ENCODE measurements at places on chromosomes 13 and 19.

GRCh38 chr13:109760402-109760801, 26.0 kb downstream of the IRS2 start:
- DNase-seq: no peak

DNA sequence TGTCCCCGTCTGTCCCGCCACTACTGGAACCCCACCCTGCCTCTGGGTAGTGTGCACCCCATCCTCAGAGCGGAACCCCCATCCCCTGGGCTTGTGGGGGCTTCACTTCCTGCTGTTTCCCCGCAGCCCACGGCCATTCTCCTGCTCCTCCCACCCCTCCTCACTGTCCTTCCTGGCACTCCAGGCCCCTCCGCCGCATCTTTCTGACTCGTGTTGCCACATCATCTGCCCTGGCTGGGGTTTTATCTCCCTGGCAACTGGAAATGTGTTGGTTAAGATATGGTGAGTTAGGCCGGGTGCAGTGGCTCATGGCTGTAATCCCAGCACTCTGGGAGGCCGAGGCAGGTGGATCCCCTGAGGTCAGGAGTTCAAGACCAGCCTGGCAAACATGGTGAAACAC, 37.3 kb downstream of the KDM4B start:
- no peak for DNase-seq

DNA sequence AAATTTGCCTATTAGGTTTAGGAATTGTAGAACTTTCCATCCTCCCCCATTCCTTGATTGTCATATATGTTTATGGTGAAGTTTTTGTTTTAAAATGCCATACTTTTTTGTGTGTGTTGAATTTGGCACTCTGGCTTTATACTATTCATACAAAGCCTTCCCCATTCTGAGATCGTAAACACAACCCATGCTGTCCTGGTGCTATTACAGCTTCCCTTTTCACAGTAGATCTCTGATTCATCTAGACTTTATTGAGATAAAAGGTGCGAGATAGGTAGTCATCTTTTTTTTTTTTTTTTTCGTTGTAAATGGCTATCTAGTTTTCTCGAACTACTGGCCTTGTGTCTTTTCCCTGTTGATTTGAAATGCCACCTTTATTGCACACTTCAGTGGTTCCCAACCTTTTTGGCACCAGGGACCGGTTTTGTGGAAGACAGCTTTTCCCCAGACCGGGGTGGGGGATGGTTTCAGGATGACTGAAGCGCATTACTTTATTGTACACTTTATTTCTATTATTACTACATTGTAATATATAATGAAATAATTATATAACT, 94.6 kb downstream of the LRCH1 start:
- no peak for DNase-seq

DNA sequence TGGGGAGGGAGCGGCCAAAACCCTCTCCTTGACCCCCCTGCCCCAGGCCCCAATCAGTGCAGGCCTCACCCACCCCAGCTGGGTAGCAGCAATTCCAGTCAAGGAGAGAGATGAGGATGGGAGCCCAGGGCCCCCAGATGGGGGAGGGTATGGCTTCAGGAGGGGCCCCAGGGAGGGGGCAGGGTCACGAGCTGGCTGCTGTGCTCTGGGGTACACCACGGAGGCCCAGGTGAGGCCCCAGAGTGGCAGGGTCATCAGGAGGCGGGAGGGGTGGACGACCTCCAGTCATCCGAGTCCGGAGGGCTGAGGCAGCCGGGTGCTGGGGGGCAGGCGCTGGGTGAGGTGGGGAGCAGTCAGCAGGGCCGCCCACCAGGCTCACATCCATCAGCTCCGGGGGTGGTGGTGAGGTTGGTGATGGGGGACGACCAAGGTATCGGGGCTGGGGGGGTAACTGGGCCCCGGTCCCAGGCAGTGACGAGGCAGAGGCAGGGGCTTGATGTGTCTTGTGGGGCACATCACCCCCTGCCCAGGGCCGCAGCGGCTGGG, 8.4 kb downstream of the DYRK1B start:
- no peak for DNase-seq

DNA sequence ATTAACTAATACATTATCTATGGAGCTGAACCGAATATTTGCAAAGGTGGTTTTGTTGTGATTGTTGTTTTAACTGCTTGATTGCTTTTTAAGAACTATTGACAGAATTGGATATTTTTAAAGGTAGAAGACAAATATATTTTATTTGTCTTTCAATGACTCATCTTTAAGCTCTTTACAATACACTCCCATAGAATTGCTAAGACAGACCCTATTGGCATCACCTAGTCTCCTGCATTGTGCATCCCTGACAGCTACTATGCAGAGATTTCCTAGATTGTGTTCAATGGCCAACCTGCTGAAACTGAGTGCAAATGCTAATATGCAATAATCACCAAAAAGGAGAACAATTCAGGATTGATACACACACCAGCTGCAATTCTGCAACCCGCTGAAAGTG, 19.7 kb upstream of the SCEL start:
- no peak for DNase-seq

- DNase-seq: no peak
Measured at GRCh38 chr13:93320942-93321341, 94.3 kb downstream of the GPC6 start.

GRCh38 chr19:40774916-40775631, at the start of gene MIA:
MIA (plus strand) TSS chr19:40775521; CDS start chr19:40775543, 22 bp downstream.
- no peak for DNase-seq

GRCh38 chr19:52748336-52748950, 13.6 kb upstream of the ZNF611 start:
- DNase-seq: no peak

- no peak for DNase-seq
Measured at GRCh38 chr13:95153647-95154412, 147.4 kb downstream of the ABCC4 start.

DNA sequence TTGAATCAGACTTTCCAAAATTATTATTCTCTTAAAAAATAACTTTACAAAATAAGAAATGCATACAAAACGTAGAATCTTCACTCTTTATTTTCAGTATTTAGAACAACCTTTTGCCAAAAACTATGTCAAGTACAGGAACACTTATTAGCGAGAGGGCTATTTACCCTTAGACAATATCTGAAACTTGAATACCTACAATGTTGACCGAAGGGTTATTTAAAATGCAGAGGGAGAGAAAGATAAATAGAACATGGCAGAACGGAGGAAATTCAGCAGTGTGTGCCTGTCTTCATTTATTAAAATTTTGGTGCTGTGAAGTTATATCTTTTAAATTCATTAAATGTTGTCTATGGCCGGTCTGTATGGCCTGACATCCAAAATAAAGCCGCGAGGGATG, 198.8 kb downstream of the EFNB2 start:
- DNase-seq: no peak

- DNase-seq: no peak
Measured at GRCh38 chr19:1074544-1075283, 7.7 kb downstream of the ARHGAP45 start.

GRCh38 chr13:103386341-103386740, 320.1 kb upstream of the SLC10A2 start:
- DNase-seq: no peak

- no peak for DNase-seq
Measured at GRCh38 chr19:38674388-38675171, 27.1 kb downstream of the ACTN4 start.

DNA sequence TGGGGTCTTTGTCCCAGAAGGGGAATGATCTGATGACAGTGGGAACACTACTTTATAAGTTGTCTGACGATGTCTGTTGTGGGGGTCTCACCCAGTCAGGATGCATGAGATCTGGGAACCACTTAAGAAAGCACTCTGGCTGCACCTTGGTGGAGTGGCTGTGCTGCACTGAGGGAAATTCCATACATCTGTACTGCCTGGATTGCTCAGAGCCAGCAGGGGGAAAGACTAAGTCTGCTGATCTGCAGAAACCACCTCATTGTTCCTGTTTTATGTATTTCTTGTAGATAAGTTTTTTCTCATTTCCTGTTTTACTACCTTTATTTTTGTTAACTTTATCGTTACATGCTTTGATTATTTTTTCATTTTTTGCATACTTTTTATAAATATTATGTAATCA, 27.3 kb downstream of the ZNF430 start:
- no peak for DNase-seq

- no peak for DNase-seq
Measured at GRCh38 chr19:11191273-11191755, 6.0 kb downstream of the KANK2 start.

Data from GM04503 (cell line).